ENCODE measurements at places on chromosomes 11 and 22. TPM values are rescaled to one million over a fixed set of nuclear protein-coding genes. Genes with fewer than 3 reads are reported as not detected.

The FUT4 gene
- total RNA-seq, result 7.4 TPM

DNA sequence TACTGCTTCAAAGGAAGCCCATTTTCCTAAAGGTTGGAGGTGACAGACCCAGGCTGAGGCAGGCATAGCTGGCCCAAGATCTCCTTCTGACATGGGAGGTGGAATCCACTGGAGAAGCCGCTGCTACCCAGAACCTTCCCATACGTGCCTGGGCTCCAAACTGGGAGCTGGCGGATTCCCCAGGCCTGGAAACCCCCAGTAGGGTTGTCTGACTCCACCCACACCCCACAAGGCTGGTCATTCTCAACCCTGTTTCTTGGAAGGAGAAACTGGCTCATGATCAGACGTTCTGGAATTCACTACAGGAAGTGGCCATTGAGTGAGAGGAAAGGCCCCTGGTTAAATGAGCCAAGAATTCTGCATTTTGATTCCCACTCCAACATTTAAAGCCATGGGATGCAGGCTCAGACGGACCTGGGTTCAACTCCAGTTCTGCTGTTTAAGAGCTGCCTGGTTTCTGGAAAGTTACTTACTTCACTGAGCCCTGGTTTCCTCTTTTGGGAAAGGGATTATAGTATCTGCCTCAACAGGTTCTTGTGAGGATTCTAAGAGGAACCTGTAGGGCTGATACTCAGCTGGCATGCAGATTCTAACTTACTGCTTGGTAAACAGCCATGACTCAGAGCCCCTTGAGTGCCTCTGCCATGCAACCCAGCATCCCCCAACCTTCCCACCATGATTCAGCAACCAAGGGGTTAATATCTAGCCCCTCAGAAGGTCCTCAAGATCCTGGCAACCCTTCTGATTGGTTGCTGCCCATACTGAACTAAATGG is 19.4 kb upstream of the TSKU start:
- no peaks in the 10 kb centered on the region for H3K27me3 ChIP-seq
- peaks cover 10% of the 10 kb centered on the region for H3K4me1 ChIP-seq
- H3K36me3 ChIP-seq, result no peaks in the 10 kb centered on the region

The LGALS1 gene
- total RNA-seq, result 58.7 TPM

DNA sequence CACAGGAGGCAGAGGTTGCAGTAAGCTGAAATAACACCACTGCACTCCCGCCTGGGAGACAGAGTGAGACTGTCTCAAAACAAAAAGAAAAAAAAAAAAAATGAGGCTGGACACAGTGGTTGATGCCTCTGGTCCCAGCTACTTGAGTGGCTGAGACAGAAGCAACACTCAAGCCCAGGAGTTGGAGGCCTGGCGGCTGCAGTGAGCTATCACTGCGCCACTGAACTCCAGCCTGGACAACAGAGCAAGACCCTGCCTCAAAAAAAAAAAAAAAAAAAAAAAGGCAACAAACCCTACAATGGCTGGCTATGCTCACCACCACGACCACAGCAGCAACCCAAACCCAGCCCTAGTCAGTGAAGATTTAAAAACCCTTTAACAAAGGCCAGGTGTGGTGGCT is 8.2 kb downstream of the NAP1L4 start:
- DNase-seq, result no peak
- peaks cover 18% of the 10 kb centered on the region for H3K4me1 ChIP-seq
- no peaks in the 10 kb centered on the region for H3K27me3 ChIP-seq
- H3K27ac ChIP-seq, result no peak overlapping the region

GRCh38 chr22:39627865-39628562 is 57.5 kb downstream of the CACNA1I start:
- no peak overlapping the region for H3K27ac ChIP-seq
- H3K36me3 ChIP-seq, result no peaks in the 10 kb centered on the region
- no peak overlapping the region for H3K4me3 ChIP-seq
- DNase-seq, result no peak

The KCNJ5 gene
- total RNA-seq, result not detected

DNA sequence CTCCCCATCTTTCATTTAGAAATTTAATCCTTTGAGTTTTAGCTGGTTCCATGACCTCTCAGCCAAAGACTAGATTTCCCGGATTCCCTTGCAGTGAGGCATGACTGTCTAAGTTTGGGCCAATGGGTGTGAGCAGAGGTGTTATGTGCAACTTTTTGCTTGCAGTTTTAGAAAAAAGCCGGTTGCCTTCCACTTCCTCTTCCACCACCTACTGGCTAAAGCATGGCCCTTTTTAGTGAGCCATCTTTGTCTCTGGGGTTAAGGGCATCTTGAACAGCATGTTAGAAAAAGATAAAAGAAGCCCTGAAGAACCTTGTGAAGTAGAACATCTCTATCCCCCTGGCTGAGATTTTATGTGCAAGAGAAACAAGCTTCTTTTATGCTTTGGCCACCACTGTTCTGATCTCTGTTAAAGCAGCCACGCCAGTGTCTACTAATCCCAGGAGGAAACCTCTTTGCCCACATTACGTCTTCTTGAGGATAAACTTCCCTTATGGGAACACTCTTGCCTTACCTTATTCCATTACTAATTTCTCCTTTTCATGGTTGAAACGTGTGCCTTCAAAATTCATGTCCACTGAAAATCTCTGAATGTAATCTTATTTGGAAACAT is 279.9 kb downstream of the TENM4 start:
- H3K4me1 ChIP-seq, result no peaks in the 10 kb centered on the region
- no peak overlapping the region for H3K4me3 ChIP-seq
- no peak overlapping the region for H3K27ac ChIP-seq
- H3K36me3 ChIP-seq, result no peaks in the 10 kb centered on the region
- H3K27me3 ChIP-seq, result no peaks in the 10 kb centered on the region

DNA sequence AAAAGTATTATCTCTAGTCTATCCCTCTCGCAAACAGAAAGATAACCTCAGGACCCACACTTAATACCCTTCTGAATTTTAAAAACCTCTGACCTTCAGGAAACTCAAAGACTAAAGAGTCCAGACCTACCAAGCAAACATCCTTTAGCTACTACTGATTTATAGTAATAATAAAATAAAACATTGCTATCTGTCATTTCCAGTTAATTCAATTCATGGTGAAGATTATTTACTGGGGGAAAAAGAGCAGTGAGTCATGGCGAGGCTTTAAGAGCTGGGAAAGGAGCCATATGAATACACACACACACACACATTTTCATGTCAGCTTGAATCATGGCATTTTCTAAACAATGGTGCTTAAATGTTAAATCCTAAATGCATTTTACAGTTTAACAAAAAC is 87.1 kb downstream of the FAM76B start:
- no peak overlapping the region for H3K27ac ChIP-seq

GRCh38 chr22:44023404-44024287 is 456 bp upstream of the PARVB start:
- no peaks in the 10 kb centered on the region for H3K36me3 ChIP-seq
- H3K27ac ChIP-seq, result no peak overlapping the region
- peaks cover 18% of the 10 kb centered on the region for H3K4me1 ChIP-seq
- H3K27me3 ChIP-seq, result peaks cover 5% of the 10 kb centered on the region
- peak overlapping the region; percentile 64 for H3K4me3 ChIP-seq

The KDM4E gene
- total RNA-seq, result not detected

- no peaks in the 10 kb centered on the region for H3K36me3 ChIP-seq
- H3K4me1 ChIP-seq, result no peaks in the 10 kb centered on the region
- H3K27ac ChIP-seq, result no peak overlapping the region
- no peak overlapping the region for H3K4me3 ChIP-seq
- DNase-seq, result no peak
These were observed 108.2 kb downstream of the RRM1 start for GRCh38 chr11:4202749-4203148.

- H3K27ac ChIP-seq, result no peak overlapping the region
- H3K4me3 ChIP-seq, result no peak overlapping the region
- H3K4me1 ChIP-seq, result no peaks in the 10 kb centered on the region
- no peaks in the 10 kb centered on the region for H3K27me3 ChIP-seq
- peak; percentile 9 for DNase-seq
These were observed 1735.0 kb downstream of the LRRC4C start for GRCh38 chr11:39724404-39724803.

DNA sequence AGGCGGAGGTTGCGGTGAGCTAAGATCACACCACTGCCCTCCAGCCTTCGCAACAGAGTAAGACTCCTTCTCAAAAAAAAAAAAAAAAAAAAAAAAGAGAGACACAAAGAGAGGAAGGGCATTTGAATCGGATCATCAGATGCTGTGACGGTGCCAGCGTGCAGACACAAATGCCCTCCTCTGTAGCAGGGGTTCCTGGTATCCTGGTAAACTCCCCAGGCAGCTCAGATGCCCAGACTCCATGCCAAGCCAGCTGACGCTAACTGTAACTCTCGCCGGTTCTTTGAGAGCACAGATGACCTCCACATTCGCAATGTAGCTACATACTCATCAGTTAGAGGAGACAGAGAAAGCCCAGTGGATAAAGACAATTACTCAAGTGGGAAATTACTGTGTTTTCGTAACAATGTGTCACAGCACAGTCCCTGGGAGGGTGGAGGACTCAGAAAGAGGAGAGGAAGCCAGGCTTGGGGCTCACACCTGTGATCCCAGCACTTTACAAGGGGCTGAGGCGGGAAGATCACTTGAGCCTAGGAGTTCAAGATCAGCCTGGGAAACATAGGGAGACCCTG is 153.1 kb downstream of the BRD1 start:
- H3K4me3 ChIP-seq, result no peak overlapping the region
- no peak for DNase-seq
- H3K27me3 ChIP-seq, result no peaks in the 10 kb centered on the region

DNA sequence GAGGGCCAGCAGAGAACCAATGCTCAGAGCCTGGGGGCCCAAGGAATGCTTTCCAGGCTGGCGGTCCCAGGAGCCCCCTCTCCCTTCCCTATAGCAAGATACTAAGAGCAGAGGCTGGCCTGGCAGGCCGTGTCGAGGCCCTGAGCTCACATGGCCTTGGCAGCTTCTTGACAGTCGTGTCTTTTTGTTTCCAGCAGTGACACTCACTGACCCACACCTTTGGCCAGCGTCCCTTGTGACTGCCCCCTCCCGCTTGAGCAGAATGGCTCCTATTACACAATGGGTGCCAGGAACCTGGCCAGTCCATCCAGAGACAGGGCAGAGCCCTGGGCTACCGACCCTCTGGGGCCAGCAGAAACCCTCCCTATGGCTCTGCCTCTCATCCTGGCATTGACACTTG is 6.4 kb upstream of the CCND1 start:
- no peak overlapping the region for H3K27ac ChIP-seq
- H3K27me3 ChIP-seq, result peaks cover 30% of the 10 kb centered on the region
- no peak for DNase-seq
- H3K4me3 ChIP-seq, result no peak overlapping the region
- H3K4me1 ChIP-seq, result peaks cover 13% of the 10 kb centered on the region

- H3K27me3 ChIP-seq, result no peaks in the 10 kb centered on the region
- no peak overlapping the region for H3K27ac ChIP-seq
- no peaks in the 10 kb centered on the region for H3K36me3 ChIP-seq
- H3K4me1 ChIP-seq, result no peaks in the 10 kb centered on the region
These were observed 6.6 kb upstream of the SSTR3 start for GRCh38 chr22:37218771-37219411.

- no peak overlapping the region for H3K4me3 ChIP-seq
- no peak overlapping the region for H3K27ac ChIP-seq
- H3K4me1 ChIP-seq, result peaks cover 17% of the 10 kb centered on the region
- H3K36me3 ChIP-seq, result no peaks in the 10 kb centered on the region
- DNase-seq, result no peak
These were observed 4.1 kb downstream of the ST3GAL4 start for GRCh38 chr11:126359431-126360048.

GRCh38 chr22:26515931-26516330 is 3.7 kb upstream of the TFIP11 start:
- no peaks in the 10 kb centered on the region for H3K36me3 ChIP-seq
- H3K27me3 ChIP-seq, result no peaks in the 10 kb centered on the region
- no peak overlapping the region for H3K27ac ChIP-seq
- DNase-seq, result no peak
- peaks cover 12% of the 10 kb centered on the region for H3K4me1 ChIP-seq

The TREH gene
- total RNA-seq, result not detected

The P2RY6 gene
- not detected for total RNA-seq

The C22orf42 gene
- total RNA-seq, result 0.76 TPM

The APOL6 gene
- total RNA-seq, result 0.14 TPM

DNA sequence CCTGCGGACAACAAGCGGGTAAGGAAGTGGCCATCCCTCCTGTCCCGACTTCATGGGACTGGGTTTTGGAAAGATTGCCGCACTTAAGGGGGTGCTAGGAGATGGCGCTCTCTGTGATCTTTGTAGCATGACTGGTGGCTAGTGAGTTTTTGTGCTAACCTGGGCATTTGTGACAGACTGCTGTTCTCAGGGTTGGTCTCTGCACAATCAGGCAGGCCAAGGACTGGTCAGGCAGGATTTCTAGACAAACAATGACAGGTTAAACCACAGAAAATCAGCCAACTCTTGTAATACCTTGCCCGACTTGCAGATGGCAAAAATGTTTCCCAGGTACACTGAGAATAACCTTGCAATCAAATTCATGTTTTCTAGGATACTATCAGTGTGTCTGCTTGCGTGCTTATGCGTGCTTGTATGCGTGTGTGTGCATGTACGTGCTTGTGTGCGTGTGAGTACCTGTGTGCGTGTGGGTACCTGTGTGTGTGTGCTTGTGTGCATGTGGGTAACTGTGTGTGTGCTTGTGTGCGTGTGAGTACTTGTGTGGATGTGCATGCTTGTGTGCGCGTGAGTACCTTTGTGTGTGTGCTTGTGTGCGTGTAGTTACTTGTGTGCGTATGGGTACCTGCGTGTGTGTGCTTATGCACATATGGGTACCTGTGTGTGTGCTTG is 25.6 kb upstream of the SORL1-AS1 start:
- H3K36me3 ChIP-seq, result no peaks in the 10 kb centered on the region
- peak overlapping the region; percentile 85 for H3K27ac ChIP-seq
- no peaks in the 10 kb centered on the region for H3K27me3 ChIP-seq
- H3K4me3 ChIP-seq, result peak overlapping the region; percentile 35
- DNase-seq, result no peak

DNA sequence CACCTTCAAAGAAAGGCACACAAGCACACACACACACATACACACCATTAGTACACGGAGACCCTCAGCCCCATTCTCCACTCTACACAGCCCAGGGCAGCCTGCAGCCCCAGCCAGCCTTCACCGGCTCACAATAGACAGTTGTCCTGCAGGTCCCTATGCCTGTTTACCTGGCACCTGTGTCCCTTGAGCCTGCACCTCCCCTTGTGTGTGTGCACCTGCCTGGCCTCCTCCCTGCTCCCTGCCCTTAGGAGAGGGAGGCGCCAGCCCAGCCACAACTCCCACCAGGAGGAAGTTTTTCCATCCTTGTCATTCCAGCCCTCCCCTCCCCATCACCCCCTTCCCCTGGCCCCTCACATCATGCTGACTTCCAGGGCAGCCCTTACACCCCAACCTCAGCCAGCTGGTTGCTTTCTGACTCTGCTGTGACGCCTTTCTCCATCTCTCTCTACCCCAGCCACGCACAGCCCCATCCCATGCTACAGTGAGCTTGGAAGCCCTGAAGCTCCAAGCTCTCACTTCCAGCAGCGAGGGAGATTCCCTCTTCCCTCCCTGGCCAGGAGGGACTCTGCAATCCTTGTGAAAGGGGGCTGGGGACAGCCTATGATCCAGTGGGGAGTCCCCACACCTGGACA is 4.4 kb downstream of the AHNAK start:
- no peaks in the 10 kb centered on the region for H3K36me3 ChIP-seq
- H3K27me3 ChIP-seq, result peaks cover 61% of the 10 kb centered on the region
- peak overlapping the region; percentile 88 for H3K4me3 ChIP-seq
- no peak for DNase-seq
- H3K4me1 ChIP-seq, result peaks cover 32% of the 10 kb centered on the region

Measured in GM23338 (cell line).